ENCODE measurements at places on chromosomes 1 and 21.

DNA sequence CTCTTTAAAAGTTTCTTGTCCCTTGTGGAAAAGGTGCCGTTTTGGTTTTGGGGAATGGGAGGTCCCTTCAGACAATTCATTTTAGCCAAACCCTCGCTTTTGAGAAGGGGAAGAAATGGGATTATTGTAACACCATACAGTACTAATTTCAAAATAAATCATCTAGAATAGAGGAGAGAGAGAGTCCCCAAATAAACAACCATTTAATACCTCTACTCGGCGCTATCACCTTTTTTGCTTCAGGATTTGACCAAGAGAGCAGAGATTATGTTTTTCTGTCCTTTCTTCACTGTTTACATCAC, 770 bp upstream of the RC3H1 start:
- no peak for DNase-seq

DNA sequence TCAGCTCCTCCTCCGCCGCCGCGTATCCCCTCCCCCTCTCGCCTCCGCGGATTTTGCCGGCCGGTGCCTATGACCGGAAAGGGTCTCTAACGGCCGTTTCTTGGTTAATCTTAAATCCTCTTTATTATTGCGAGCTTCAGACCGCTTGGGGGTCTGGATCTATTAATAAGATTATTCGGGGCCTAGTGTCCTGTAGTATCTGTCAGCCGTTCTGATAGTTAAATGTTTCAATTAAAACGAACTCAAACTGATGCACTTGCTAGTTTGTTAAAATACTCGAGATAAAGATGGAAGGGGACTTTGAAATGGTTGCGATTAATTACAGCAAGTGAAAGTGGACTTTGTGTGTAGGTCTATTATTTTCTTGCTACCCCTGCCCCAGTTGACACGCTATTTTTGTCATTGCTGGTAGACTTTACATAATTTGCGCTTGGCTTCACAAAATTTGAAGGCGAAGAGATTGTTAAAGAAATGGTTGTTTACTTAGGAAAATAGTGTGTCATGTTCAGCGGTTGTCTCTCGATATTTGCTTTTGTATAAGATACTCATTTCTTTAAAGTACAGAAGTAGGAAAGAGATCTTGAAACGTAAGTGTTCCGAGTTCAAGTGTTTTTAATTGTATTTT, 779 bp downstream of the SON start:
- DNase-seq, result peak; percentile 92

- no peak for DNase-seq
Observed at GRCh38 chr1:73511038-73511437, 686.9 kb downstream of the LRRIQ3 start.

- no peak for DNase-seq
Observed at GRCh38 chr1:75668813-75669212, 55.7 kb upstream of the ACADM start.

- no peak for DNase-seq
Observed at GRCh38 chr1:114490274-114490693, 20.7 kb downstream of the TRIM33 start.

All from posterior vena cava (tissue), 2 donors.